Muscle of back (tissue), 13 donors: ENCODE measurements at places on chromosomes 2 and 18. TPM values are rescaled to one million over a fixed set of nuclear protein-coding genes. Genes with fewer than 3 reads are reported as not detected.

Gene TUBB8B
- not detected for polyA plus RNA-seq

Gene DTNB
- polyA plus RNA-seq, result 5.4 TPM

Gene FAM110C
- polyA plus RNA-seq, result 0.27 TPM

Gene LAMA1
- polyA plus RNA-seq, result 1.4 TPM

Gene DCDC2C
- 0.59 TPM for polyA plus RNA-seq

Gene ALPI
- polyA plus RNA-seq, result not detected

Gene POTEI
- 0.07 TPM for polyA plus RNA-seq

Gene SULT1C2
- polyA plus RNA-seq, result 0.62 TPM

Gene GALR1
- polyA plus RNA-seq, result 0.05 TPM

Gene TYMS
- polyA plus RNA-seq, result 122 TPM

Gene STON1
- 10.6 TPM for polyA plus RNA-seq

Gene DCC
- polyA plus RNA-seq, result 0.31 TPM

Gene UGT1A4
- not detected for polyA plus RNA-seq

Gene CTAGE1
- not detected for polyA plus RNA-seq

Gene HAAO
- 14.9 TPM for polyA plus RNA-seq

Gene PCARE
- 0.22 TPM for polyA plus RNA-seq

Gene PGAP1
- 14.8 TPM for polyA plus RNA-seq

- DNase-seq, result no peak
Measured at GRCh38 chr2:49000695-49001094, 153.6 kb downstream of the FSHR start.

GRCh38 chr2:130963849-130964793, 127.4 kb downstream of the ARHGEF4 start:
- no peak for DNase-seq

GRCh38 chr2:128632501-128632800, 313.8 kb upstream of the HS6ST1 start:
- no peak for DNase-seq

GRCh38 chr2:20241973-20242726, 17.2 kb upstream of the SDC1 start:
- DNase-seq, result no peak

DNA sequence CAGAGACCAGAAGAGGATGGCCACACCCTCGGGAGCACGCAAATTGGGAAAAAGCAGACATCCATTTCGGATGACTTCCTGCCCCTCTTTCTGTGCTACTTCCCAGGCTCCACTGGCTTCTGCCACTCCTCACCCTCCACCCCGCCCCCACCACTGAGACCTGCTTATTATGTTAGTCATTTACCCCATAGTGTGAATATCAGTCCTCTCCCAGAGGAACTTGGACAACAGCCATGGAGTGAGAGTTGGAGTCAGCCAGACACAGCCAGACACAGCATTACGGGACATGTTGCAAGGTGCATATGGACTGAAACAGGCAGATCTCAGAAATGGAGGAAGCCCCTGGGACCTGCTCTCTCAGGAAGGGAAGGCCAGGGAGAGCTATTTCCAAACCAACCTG, 51.8 kb downstream of the CTIF start:
- peak; percentile 89 for DNase-seq

DNA sequence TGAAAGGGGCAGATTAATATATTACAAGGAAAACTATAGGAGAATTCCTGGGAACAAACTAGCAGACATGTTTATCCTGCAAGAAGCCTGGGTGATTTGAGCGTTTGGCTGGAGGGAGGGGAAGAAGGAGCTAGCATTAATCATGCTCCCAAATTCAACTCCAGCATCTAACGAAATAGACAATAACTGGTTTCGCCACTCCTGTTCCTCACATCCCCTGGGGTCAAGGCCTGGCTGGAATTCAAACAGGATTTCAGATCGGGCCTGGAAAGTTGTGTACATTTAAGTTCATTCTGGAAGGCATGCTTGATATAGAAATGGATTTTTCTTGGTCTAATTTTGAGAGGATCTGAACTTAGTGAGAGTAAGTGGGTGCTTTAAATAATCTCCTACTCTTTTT, 126.1 kb upstream of the CTAGE1 start:
- peak; percentile 77 for DNase-seq

- no peak for DNase-seq
Measured at GRCh38 chr2:234911271-234911670, 40.5 kb upstream of the SH3BP4 start.

- no peak for DNase-seq
Measured at GRCh38 chr2:128541448-128541847, 222.8 kb upstream of the HS6ST1 start.

GRCh38 chr2:156841321-156841720, 405.1 kb downstream of the GPD2 start:
- DNase-seq, result no peak

DNA sequence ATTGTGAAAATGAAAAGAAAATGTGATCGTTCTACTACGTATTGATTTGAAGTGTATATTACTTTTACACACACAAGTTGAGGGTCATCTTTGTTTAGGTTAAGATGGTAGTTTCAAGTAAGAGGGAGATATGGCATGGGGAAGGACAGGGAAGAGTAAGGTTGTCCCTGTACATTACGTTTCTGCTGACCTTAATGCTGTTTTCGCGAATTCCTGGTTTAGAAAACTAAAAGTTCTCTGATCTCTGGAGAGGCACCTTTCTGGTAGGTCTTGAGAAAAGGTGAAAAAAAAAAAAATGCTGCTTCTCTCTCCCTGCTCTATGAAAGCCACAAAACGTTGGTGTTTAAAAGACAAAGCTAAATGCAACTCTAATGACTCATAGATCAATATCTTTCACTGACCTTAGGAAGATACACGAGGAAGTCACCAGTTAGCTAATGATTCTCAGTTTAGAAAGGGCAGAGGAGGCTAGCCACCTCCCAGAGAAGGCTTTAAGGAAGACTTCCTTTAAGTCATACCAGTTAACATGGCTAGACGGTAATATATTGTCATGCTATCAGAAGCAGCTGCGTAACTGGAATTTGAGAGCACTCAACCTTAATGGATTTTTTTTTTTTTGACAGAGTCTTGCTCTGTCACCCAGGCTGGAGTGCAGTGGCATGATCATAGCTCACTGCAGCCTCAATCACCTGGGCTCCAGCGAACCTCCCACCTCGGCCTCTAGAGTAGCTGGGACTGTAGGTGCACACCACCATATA, 13.2 kb downstream of the TXNDC2 start:
- no peak for DNase-seq

DNA sequence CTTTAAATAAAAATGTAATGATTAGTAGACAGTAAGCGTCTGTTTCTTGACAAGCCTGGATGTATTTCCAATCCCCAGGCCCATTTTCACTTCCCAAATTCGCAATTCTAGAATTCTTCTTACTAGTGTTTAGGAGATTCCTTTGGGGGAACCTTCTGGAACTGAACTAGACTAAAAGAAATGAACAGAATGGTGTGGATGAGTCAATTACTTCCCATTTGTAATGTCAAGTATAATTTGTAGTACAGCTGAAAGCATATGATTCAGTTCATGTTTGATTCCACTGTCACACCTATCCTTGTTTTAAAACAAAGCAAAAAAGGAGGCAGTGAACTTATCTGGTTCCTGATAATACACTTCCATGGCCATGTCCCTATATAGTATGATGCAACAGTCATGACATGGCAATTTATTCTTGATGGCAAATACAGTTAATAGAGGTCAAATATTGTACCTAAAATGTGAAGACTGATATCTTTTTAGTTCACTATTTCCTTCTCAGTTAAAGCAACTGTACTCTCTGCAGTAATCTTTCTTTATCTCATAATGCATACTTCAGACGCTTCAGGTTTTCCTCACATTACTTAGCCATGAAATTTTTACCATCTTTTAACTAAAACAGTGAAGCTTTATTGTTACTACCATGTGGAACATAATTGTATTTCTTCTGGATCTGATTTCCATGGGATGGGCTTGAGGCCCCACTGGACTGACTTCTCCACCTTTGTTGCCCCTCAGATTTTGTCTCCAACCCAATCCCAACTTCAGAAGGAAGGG, 2.0 kb downstream of the IDH1 start:
- no peak for DNase-seq

DNA sequence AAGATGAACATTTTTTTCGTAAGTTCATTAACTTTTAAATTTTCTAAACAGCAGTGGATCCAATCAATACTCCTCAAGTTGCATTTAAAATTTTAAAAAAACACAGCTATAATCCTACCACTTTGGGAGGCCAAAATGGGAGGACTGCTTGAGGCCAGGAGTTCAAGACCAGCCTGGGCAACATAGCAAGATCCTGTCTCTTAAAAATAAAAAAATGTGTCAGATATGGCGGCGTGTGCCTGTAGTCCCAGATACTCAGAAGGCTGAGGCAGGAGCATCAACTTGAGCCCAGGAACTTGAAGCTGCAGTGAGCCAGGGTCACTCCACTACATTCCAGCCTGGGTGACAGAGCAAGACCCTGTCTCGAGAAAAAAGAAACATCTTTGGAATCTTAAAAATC, 59.8 kb upstream of the RNU4ATAC start:
- DNase-seq, result no peak

- DNase-seq, result no peak
Measured at GRCh38 chr2:65113816-65114215, 16.1 kb downstream of the RAB1A start.

DNA sequence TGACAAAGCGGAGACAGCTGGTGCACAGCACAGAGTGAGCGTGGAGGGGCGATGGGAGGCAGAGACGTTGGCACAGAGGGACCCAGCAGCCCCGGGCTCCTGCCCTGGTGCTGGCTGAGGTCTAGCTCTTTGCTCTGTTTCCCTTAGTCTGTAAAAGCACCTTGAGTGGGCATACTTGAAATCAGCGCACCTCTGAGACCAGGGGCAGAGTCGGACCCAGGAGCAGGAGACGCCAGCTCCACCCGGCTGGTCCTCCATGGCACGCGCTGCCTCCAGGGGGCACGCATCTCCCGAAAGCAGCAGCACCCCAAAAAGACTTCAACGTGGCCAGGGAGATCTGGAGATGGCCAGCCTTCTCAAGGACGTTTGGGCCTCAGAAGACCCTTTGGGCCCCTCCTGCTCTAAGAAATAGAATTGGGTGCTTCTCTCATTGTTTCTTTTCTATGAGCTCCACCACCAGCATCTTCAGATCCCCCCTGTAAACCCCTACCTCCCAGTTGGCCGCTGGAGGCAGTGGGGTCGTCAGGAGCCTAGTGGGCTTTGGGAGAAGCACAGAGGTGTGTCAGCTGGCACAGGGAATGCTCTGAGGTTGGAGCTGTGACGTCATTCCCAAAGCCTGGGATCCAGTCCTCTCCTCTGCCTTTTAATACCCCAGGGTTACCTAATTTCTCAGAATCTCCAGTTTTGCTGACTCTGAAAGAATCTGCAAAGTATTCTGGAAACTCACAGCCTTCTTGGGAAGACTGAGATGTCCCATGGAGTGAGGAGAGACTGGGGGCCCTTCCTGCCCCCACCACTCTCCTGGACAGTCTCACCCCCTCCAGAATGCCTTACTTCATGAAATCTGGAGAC, 58.9 kb downstream of the CIB4 start:
- no peak for DNase-seq

DNA sequence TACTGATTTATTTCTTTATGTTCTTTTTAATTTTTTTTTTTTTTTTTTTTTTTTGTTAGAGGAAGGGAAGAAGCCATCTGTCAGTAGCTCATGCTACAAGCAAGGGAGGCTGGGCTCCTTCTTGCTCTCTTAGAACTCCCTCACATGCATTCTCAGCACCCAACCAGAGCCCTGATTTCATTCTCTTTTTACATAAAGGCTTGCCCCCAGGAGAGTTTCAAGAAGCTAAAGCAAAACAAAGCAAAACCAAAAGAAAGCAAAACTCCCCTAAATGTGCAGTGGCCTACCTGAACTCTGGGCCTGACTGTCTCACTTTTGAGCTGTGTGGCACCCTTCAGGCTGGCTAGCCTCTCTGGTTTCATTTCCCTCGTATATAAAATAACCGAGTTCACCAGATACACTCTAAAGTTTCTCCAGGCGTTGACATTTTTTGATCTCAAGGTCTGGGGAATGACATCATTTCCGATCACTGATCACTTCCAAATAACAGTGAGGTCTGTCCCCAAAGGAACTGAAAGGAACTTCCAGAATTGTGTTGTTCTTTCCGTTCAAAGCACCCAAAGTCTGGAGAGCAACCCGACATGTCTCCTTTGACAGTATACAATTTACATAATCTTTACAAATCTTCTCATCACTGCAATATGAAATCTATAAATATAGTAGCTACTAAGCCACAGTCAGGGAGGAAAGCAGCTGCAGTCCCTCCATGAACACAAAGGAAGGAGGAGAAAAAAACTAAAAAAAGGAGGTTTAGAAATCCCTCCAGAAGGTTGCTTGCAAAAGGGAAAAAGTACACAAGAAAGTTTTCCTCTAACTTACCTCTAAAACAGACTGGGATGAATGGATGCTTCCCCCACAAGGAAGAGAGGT, 145.6 kb upstream of the NCK2 start:
- DNase-seq, result no peak

DNA sequence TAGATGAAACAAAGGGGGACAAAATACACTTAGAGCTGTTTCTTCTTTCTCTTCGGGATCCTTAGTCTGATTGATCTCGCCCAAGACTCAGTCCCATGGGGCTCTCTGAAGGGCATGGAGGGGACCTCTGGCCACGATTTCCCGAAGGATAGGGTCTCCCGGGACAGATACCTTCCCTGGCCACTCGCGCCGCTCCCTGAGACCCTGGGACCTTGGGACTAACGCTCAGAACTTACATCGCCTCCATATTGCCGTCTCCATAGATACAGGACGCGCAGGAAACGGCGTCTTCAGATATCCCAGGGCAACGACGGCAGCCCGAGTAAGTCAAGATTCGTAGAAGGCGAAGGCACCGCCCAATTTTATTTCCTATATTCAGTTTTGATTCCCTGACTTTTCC, at the start of gene CFAP65:
Gene CFAP65 (minus strand): TSS at position 265 of the 400 bp plus-strand sequence. CDS start 2,468 bp downstream, outside the sequence.
- DNase-seq, result peak; percentile 14

DNA sequence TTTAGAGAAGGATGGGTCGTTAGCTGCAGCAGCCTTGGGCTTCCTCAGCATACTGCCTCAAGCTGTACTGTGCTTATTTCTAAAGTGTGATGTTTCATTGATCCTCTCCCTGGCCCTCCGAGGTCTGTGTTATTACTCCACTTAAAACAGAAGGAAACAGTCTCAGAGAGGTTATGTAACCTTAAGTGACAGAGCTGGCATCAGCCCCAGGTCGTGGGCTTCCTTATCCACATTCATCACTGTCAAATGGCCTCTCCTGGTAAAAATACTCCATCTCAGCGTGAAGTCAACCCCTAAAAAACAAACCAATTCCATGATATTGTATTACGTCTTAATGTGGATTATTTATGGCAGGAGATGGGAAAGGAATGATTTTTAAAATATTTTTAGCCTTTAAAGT, 153.3 kb upstream of the NOSTRIN start:
- no peak for DNase-seq
